ENCODE measurements at places on chromosomes 13 and 19.

DNA sequence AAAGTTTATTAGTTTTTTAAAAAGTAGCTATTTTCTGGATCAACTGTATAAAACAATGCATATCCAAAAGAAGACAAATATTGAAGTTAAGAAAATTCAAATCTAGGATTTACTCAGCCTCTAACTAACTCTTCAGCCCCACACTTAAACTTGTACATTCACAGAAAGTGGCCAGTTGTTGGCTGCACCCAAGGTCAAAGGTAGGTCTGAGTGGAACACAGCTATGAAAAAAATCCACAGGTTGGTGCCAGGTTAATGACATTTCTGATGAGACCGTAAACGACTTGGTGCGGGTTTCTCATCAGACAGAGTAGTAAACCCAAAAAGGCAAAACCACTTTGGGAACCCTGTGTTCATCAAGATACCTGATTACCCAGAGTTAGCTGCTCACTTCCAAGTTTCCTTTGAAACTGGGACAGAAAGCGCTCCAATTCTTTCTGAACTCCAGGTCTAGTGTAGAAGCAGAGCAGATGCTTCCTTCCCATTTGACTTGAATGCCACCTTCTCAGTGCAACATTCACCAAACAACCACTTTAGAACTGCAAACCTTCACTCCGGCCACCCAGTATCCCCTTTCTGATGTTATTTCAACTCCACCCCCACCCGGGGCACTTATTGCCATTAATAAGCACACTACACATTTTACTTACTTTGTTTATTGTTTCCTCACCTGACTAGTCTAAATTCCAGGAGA lies 208.3 kb upstream of the STARD13 start:
- no peak for DNase-seq

- no peak for DNase-seq
Observed at GRCh38 chr13:94588541-94588940, 7.4 kb downstream of the TGDS start.

- peak; percentile 55 for DNase-seq
Observed at GRCh38 chr19:57103573-57104277, 16.1 kb upstream of the USP29 start.

GRCh38 chr19:28889941-28890670 lies 322.8 kb downstream of the UQCRFS1 start:
- no peak for DNase-seq

DNA sequence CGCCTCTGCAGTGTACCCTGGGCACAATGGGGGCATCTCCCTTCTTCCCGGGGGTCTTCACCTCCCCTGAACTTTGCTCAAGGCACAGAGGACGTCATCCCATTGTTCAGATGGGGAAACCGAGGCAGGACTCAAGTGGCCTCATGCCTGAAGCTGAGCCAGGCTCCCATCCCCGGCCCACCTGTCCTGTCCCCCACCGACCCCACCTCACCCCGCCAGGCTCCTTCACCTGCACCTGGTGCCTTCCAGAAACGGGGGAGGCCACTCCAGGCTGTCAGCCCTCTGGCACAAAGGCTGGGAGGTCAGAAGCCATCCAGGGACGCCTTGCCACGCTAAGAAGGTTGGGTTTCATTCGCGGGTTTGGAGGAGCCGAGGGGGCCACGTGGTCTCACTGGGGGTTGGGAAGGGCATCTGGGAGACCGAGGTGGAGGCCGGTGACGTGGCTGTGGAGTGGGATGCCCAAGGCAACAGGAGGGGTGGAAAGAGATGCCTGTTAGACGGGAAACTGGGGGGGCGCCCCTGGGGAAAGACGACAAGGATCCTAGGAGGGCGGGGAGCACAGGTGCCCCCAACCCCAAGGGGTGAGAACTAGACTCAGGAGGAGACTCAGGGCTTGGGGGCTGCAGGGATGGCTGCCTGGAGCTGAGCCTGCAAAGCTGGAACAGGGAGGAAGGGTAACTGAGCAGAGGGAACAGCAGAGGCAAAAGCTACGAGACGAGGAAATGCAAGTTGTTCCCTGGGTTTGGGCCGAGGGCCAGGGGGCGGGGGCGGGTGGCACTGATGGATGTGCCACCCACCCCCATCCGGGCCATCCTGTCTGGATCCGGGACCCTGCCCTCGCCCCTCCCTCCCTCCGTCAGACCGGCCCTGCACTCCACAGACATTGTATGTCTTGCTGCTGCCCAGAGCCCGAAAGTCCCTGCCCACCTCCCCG lies 6.0 kb upstream of the TCF3 start:
- no peak for DNase-seq

- DNase-seq, result no peak
Observed at GRCh38 chr13:31980830-31981229, 50.7 kb upstream of the FRY start.

GRCh38 chr19:41324921-41325639 lies 15.1 kb downstream of the CCDC97 start:
- DNase-seq, result peak; percentile 66

DNA sequence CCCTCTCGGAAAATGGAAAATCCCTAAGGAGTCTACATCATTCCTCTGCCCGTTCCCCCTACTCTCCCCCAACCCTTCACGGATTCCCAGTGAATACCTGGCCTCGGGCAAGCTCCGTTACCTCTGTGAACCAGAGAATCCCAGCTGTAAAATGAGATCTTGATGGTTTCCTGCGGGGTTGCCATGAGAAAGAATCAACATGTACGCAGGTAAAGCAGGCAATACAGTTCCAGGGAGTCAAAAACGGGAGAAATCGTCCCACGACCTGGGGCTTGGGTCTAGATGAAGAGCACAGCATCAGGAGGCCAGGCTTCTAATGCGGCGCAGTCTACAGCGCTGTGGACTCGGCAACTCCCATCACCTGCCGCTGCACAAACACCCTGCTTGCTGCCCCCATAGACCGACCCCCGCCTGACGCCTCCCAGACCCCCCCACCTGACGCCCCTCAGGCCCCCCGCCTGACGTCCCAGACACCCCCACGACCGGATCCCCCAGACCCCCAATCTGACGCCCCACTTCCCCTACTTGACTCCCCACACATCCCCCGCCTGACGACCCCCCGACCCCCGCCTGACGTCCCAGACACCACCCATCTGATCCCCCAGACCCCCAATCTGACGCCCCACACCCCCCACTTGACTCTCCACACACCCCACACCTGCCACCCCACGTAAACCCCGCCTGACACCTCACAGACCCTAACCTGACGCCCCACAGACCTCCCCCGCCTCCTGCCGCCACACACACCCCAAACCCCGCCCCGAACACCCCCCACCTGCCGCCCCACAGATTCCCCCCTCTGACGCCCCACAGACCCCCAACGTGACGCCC lies 680 bp downstream of the LIG4 start:
- no peak for DNase-seq

DNA sequence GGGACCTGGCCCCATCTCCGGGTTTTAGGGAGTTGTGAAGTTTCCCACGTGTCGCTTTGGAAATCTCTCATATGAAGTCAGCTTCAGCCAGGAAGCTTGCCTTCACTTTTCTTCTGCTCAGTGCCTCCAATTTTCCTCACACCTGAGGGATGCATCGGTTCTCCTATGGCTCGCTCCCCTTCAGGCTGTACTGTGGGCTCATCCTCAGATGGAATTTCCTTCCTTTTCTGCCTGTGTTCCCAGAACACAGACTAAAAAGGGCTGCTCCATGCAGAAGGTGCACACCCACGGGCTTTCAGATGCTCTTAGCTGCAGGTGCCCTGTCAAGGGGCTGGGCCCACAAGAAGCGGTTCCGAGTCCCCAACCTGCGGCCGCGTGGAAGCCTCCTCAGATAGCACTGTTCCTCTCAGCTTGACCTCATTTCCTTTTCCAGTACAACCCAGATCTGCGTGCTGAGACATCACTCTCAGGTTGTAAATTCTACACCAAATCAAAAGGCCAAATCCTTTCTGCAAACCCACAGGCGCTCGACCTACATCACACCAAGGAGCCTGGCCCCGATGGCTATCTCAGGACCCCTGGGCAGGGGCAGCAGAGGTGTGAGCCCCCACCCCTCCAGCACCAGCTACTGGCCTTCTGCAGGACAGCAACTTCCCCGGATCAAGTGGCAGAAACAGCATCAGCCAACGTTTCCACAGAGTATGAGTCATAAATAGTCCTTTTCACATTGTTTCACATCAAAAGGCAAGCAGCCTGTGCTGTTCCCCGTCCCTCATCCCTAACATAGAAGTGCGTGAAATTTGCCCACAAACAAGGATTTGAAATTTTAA lies 275.9 kb downstream of the ZNF536 start:
- no peak for DNase-seq

DNA sequence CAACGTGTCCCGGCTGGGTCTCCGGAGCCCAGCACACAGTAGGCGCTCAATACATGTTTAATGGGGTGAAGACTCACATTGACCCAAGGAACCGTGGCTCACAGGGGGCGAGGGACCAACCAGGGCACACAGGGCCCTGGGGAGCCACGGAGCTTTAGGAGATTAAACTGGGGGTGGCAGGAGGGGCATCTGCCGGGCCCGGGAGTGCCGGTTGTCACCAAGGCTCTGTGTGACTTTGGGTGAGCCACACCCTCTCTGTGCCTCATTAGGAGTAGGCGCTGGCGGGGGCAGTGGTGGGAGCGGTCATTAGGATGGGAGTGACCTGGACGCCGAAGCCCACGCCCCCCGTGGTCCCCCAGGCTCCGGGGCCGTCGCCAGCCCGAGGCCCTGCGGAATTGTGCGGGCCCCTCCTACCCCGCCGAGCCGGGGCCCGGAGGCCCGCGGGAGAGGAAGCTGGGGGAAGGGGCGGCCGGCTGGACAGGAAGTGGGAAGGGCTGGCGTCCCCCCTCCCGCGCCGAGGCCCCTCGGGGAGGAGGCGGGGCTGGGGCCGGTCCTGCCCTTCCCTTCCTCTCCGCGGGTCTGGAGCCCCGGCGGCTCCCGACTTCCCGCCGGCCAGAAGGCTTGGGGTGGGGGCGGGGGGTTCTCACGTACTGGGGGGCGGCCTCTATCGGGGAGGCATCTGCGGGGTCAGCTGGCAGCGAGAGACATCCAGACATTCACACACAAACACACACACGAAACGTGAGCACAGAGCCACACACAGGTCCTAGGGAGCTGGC lies 1.8 kb upstream of the SSBP4 start:
- peak; percentile 65 for DNase-seq

DNA sequence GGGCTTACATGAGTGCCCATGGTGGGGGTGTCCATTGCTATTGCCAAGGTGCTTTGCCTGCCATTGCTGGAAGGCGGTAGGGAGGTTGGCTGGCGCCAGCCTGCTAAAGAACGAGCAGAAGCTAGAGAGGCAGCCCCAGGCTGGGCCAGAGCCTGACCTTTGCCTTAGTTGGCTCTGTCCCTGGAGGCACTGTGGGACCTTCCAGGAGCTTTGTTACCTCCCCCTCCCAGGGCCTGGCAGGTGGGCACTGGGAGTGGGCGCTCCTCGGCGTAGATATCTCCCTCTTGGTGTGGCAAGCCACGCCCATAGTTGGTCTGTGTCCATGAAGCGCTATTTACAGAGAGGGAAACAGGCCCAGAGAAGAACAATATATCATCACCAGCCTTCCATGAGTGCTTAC lies 2.3 kb upstream of the SLC25A42 start:
- no peak for DNase-seq

DNA sequence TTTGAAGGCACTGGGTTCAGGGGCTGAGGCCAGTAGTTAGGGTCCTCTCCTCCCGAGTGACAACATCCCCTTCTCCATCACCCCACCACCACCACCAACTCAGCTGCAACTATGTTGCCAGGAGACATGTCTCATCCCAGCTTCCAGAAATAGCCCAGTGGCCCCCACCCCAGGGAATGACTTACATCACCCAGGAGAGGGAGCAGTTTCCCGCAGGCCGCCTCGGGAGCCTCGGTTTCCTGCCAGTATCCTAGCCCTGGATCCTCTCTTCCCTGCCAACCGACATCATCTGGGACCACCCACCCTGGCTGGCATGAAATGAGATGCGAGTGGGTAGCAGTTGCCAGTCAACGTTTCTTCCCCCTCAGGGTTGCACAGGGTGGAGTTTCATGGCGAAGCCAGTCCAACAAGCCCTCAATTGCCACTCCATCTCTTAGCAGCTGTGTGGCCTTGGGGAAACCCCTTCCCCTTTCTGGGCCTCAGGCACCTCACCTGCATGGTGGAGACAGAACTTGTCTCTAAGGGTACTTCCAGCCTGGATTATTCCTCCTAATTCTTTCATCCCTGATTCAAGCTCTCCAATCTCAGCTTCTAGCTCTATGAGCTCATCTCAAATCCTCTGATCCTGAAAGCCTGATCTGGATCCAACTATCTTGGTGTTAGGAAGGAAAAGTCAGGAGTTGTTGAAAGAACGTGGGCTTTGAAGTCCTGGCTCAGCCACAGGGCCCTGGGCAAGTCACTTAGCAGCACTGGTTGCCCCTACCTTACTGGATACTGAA lies 3.9 kb upstream of the GSK3A start:
- DNase-seq, result peak; percentile 54

- DNase-seq, result no peak
Observed at GRCh38 chr13:113854238-113855011, 9.5 kb downstream of the GAS6 start.

DNA sequence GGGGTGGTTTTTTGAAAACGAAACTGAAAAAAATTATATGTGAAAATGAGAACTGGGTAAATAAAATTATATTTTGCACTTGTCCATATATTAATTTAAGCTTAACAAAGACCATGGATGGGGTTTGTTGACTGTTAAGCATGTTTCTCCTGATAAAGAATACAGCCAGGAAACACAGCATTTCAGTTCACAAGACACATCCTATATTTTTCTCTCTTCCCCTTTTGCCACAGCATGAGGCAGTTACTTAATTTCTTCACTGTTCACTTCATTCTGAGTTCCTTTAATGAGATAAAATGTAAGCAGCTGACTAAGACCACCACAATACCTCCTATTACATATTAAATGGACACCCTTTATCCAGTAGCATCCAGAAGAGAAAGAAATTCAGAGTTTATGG lies 64.0 kb downstream of the RXFP2 start:
- no peak for DNase-seq

DNA sequence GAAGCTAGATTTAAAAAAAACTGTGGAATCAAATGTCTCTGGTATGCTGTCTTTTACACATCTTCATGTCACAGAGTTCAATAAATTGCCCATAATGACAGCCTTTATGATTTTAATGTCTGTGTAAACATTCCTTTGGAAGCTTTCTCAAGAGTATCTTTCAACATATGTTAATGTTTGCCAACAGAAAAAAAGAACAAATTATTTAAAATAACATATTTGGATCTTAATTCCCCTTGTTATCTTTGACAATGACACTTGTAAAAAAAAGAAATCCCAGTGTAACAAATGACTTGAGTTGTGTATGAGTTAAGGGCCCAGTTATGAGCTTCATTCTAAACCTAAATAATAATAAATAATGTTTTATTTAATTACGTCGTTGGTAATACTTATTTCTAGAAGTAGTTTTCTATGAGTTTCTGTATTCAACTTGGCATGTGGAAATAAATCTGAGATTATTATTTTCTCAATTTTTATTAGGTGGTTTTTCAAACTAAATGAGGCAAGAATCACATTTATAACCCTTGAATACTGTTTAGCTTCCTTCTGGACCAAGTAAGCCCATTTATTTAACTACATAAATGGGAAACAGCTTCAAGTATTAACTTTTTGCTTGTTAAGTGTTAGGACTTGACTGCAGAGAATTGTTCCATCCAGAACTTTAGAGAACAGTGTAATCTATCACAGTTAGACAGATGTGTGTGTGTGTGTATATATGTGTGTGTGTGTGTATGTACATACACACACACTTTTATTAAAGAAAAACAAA lies 182.1 kb downstream of the POSTN start:
- DNase-seq, result no peak

GRCh38 chr19:48513289-48514122 lies 1.9 kb upstream of the LMTK3 start:
- peak; percentile 55 for DNase-seq
